Dermis microvascular lymphatic vessel endothelial cell (primary cell): ENCODE measurements at places on chromosomes 3 and 15. TPM values are rescaled to one million over a fixed set of nuclear protein-coding genes. Genes with fewer than 3 reads are reported as not detected.

Gene EIF2B5
- total RNA-seq = 31.5 and 38.3 TPM in 2 replicates

Gene TTLL13
- total RNA-seq = under 0.01 and 0.13 TPM in 2 replicates

Gene PRR20G
- not detected in 2 replicates for total RNA-seq

Gene MUC4
- total RNA-seq = not detected in 2 replicates

Gene ROPN1B
- total RNA-seq = not detected in 2 replicates

Gene CSPG5
- total RNA-seq = 0.26 and 0.38 TPM in 2 replicates

Gene PLSCR5
- total RNA-seq = not detected in 2 replicates

Gene GPR149
- total RNA-seq = not detected in 2 replicates

Gene SV2B
- 0.64 and 2.0 TPM in 2 replicates for total RNA-seq

Gene RPUSD3
- 16.7 and 22.6 TPM in 2 replicates for total RNA-seq

Gene REC114
- total RNA-seq = not detected in 2 replicates

Gene ST8SIA2
- total RNA-seq = 0.13 and 0.25 TPM in 2 replicates

Gene NUP210
- total RNA-seq = 1.5 and 2.3 TPM in 2 replicates

Gene GRM2
- under 0.01 TPM in 2 replicates for total RNA-seq

Gene CAV3
- total RNA-seq = not detected in 2 replicates

Gene MORC1
- total RNA-seq = not detected in 2 replicates

Gene TM4SF1
- total RNA-seq = 1,046 and 1,242 TPM in 2 replicates

Gene SI
- total RNA-seq = not detected in 2 replicates

Gene SLC24A5
- total RNA-seq = not detected in 2 replicates

Gene TUSC7
- not detected in 2 replicates for total RNA-seq

Gene CLRN1
- not detected in 2 replicates for total RNA-seq

Gene DNAH12
- under 0.01 TPM in 2 replicates for total RNA-seq

Gene TP63
- under 0.01 TPM in 1 of 2 replicates, not detected in the other for total RNA-seq

Gene BFSP2
- total RNA-seq = not detected in 2 replicates

Gene NEK10
- 1.3 and 1.9 TPM in 2 replicates for total RNA-seq

Gene GOLGA8J
- total RNA-seq = not detected in 2 replicates

Gene GHRL
- 0.39 and 0.51 TPM in 2 replicates for total RNA-seq

Gene ZNF774
- 0.64 and 1.1 TPM in 2 replicates for total RNA-seq

Gene SLC28A2
- not detected in 2 replicates for total RNA-seq

Gene CA12
- total RNA-seq = 0.13 and 0.38 TPM in 2 replicates

Gene ANKUB1
- under 0.01 TPM in 1 of 2 replicates, not detected in the other for total RNA-seq

Gene P2RY13
- not detected in 2 replicates for total RNA-seq

Gene MESP2
- not detected in 2 replicates for total RNA-seq

Gene BCHE
- total RNA-seq = 15.4 and 24.3 TPM in 2 replicates

Gene TIMP4
- 0.51 and 0.64 TPM in 2 replicates for total RNA-seq

Gene TMC3
- not detected in 2 replicates for total RNA-seq

Gene FBXO45
- total RNA-seq = 12.6 and 14.3 TPM in 2 replicates

Gene TLR9
- not detected in 2 replicates for total RNA-seq

Gene SLC9C1
- total RNA-seq = under 0.01 and 0.13 TPM in 2 replicates

Gene EPHB1
- 1.4 and 3.8 TPM in 2 replicates for total RNA-seq

Gene GOLGA8H
- total RNA-seq = 0.63 and 0.64 TPM in 2 replicates

Gene COL6A5
- not detected in 2 replicates for total RNA-seq

Gene CEMIP
- total RNA-seq = 0.26 and 0.38 TPM in 2 replicates

Gene ANKRD34C
- not detected in 2 replicates for total RNA-seq

Gene LINGO1
- total RNA-seq = 0.13 TPM in 2 replicates

Gene IQCF5
- not detected in 2 replicates for total RNA-seq

Gene FETUB
- total RNA-seq = not detected in 2 replicates

Gene SLC35G2
- 17.3 and 25.2 TPM in 2 replicates for total RNA-seq

Gene POLQ
- total RNA-seq = 1.6 and 4.0 TPM in 2 replicates

Gene RETNLB
- not detected in 2 replicates for total RNA-seq

Gene FRMD5
- 0.89 and 1.5 TPM in 2 replicates for total RNA-seq

Gene MITF
- 3.0 and 5.7 TPM in 2 replicates for total RNA-seq
